ENCODE measurements at places on chromosomes 12 and 14. TPM values are rescaled to one million over a fixed set of nuclear protein-coding genes. Genes with fewer than 3 reads are reported as not detected.

- H3K4me1 ChIP-seq = peaks cover 8% of the 10 kb centered on the region
- no peak overlapping the region for H3K27ac ChIP-seq
- H3K36me3 ChIP-seq = no peaks in the 10 kb centered on the region
Observed at GRCh38 chr12:46627686-46628085, 198.1 kb downstream of the SLC38A4 start.

The HOXC5 gene
- not detected for total RNA-seq

- H3K36me3 ChIP-seq = no peaks in the 10 kb centered on the region
- H3K27me3 ChIP-seq = peaks cover 8% of the 10 kb centered on the region
- peaks cover 5% of the 10 kb centered on the region for H3K4me1 ChIP-seq
- DNase-seq = no peak
Observed at GRCh38 chr12:27808841-27809240, 28.8 kb upstream of the MANSC4 start.

GRCh38 chr12:52020539-52021336 lies 14.0 kb downstream of the TAMALIN start:
- DNase-seq = no peak
- H3K36me3 ChIP-seq = no peaks in the 10 kb centered on the region
- H3K27me3 ChIP-seq = no peaks in the 10 kb centered on the region
- peak overlapping the region; percentile 18 for H3K4me3 ChIP-seq
